ENCODE measurements at places on chromosomes 1 and 21. TPM values are rescaled to one million over a fixed set of nuclear protein-coding genes. Genes with fewer than 3 reads are reported as not detected.

The GJA8 gene
- not detected for total RNA-seq

GRCh38 chr1:231207437-231207836 lies 33.6 kb upstream of the GNPAT start:
- no peaks in the 10 kb centered on the region for H3K36me3 ChIP-seq
- no peak overlapping the region for H3K4me3 ChIP-seq
- H3K27ac ChIP-seq, result no peak overlapping the region

DNA sequence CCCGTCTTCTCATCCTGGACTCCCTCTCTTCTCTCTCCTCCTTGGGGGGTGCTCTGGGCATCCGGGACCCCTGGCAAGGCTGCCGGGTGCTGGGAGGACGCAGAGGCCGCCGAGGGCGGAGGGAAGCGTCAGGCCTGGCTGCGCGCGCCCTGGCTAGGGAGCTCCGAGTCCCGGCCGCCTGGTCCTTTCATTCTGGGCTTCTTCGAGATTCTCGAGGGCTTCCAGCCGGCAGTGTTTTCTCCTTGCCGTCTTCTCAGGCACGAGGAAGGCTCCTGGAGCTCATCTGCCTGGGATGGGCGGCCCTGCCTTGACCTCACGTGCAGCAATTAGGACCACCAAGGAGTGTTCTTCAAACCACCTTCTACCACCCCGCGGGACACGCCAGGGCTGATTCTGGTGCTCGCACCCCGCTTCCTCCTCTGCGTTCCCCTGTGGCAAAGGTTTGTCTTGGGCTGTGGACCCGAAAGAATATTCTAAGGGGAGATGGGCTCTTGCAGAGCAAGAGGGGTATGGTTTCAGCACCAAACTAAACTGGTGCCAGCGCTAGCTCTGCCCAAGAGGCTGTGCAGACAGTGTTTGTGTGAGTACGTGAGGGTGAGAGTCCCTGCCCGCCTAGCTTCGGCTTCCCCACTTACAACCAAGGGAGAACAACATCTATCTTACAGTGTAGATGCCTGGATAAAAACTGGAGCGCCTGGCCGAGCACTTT lies 36.5 kb downstream of the PIK3CD start:
- H3K4me1 ChIP-seq, result peaks cover 8% of the 10 kb centered on the region
- peaks cover 2% of the 10 kb centered on the region for H3K36me3 ChIP-seq
- H3K27me3 ChIP-seq, result peaks cover 34% of the 10 kb centered on the region
- H3K27ac ChIP-seq, result peak overlapping the region; percentile 7
- peak; percentile 14 for DNase-seq

DNA sequence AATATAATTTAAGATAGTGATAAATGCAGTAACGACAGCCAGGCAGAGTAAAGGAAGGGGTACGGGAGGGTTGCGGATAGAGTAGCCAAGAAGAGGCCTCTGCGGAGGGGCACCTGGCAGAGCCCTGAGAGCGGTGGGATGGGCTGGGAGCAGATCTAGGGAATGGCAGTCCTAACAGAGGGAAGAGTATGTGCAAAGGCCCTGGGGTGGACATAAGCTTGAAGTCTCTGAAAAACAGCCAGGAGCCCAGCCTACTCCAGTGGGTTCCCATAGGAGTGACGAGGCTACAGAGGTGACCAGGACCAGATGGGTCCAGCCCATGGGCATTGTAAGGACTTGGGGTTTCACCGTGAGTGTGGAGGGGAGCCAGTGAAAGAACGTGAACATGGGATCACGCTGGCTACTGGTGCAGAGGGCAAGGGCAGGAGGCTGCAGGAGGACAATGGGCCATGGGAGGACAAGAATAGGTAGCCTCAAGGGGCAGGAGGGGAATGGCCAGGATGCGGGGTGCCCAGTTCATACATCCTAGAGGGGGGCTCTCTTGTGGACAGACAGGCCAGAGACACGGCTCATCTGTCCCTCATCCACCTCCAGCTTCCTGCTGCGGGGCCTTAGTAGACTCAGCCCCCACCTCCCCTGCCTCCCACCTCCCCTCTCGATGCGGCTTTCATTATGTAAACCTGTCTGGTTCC lies 185.7 kb upstream of the VAMP3 start:
- H3K4me3 ChIP-seq, result no peak overlapping the region
- no peaks in the 10 kb centered on the region for H3K36me3 ChIP-seq
- H3K4me1 ChIP-seq, result peaks cover 2% of the 10 kb centered on the region
- no peak for DNase-seq
- peaks cover 27% of the 10 kb centered on the region for H3K27me3 ChIP-seq
- no peak overlapping the region for H3K27ac ChIP-seq

- H3K36me3 ChIP-seq, result no peaks in the 10 kb centered on the region
- H3K4me1 ChIP-seq, result peaks cover 6% of the 10 kb centered on the region
- peaks cover 3% of the 10 kb centered on the region for H3K27me3 ChIP-seq
- no peak for DNase-seq
- no peak overlapping the region for H3K27ac ChIP-seq
Measured at GRCh38 chr21:34996304-34997101, 52.6 kb downstream of the RUNX1 start.

DNA sequence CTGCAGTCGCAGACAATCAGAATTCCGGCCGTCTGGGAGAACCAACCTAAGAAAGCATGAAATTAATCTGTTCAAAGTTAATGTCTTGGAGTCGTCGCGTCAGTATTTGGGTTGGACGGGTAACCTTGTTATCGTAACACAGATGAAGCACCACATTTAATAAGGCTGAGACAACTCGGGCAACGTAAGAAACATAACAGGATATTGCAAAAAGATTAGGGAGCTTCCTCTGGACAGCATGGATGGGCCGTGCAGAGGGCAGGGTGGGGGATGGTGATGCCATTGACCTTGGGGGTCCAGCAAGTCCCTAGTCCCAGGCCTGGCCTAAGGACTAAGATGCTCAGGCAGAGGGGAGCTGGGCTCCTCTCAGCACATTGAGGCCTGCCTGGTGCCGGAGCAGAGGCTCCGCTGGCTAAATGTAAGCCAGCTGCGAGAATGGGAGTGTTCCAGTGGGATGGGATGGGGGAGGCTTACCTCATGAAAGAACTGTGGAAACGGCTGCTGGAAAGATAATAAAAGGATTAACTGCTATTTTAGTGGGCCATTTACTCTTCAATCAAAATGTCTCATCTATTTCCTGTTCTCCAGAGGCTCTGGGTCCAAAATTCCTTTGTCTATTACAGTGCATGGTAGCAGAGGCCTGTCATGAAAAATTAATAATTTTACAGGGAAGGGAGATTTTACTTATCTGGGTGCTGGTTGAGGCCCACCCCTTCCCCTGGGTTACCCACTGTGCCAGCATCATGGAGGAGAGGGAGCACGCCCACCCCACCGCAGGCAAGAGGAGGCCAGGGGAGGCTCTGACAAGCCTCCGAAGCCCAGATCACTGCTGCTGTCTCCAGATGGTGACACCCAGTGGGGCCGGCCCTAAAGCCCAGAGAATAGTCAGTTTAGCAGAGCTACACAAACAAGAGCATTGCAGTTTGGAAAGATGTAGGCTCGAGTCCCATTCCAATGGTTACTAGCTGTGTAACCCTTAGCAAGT lies 131.6 kb downstream of the DMRTB1 start:
- H3K27ac ChIP-seq, result no peak overlapping the region
- H3K4me3 ChIP-seq, result no peak overlapping the region
- no peaks in the 10 kb centered on the region for H3K36me3 ChIP-seq
- peaks cover 4% of the 10 kb centered on the region for H3K4me1 ChIP-seq
- DNase-seq, result no peak

GRCh38 chr1:78047631-78048030 lies 1.9 kb downstream of the GIPC2 start:
- peak overlapping the region; percentile 54 for H3K4me3 ChIP-seq
- H3K36me3 ChIP-seq, result no peaks in the 10 kb centered on the region
- H3K27me3 ChIP-seq, result peaks cover 18% of the 10 kb centered on the region
- no peak for DNase-seq

DNA sequence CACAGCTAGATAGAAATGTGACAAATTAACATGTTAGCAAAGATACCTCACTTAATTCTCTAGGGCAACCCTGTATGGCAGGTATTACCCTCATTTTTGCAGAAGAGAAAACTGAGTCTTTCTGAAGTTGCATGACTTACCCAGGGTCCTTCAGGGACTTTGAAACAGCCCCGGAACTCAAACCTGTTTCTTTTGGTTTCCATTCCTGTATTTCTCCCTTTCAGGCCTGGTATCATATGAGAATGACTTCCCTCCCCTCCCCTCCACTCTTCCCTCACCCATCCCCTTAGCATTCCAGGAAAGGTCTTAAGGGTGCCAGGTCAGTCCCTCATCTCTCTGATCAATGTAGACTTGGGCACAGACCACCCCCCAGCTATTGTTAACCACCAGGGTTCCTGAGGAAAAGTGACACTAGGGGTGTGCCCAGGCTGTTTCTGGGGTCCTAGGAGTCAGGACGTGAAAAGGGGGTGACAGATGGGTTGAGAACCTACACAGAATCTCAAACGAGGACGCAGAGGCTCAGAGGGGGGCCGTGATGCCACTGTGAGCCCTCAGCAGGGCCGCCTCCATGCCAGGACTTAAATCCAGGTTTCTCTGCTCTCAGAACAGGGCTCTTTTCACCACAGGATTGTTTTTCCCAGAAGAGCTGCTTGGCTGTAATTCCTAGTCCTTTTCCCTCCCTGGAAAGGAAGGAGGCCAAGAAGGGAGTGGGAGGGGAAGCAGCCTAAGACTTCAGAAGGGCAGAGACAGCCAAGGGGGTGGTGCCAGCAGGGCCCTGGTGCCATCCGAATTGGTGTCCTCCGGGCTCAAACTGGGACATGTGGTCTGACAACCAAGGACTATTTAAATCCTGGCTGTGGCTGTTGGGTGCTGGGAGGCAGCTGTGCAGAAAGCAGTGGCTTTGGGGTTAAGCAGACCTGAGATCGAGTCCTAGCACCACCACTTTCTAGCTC lies 2.1 kb upstream of the WASF2 start:
- no peak overlapping the region for H3K27ac ChIP-seq
- H3K4me3 ChIP-seq, result no peak overlapping the region
- peaks cover 16% of the 10 kb centered on the region for H3K4me1 ChIP-seq
- peaks cover 3% of the 10 kb centered on the region for H3K27me3 ChIP-seq
- no peaks in the 10 kb centered on the region for H3K36me3 ChIP-seq
- DNase-seq, result no peak

- peak overlapping the region; percentile 85 for H3K27ac ChIP-seq
- H3K4me3 ChIP-seq, result no peak overlapping the region
- H3K27me3 ChIP-seq, result no peaks in the 10 kb centered on the region
Measured at GRCh38 chr1:212814537-212815334, 23.0 kb downstream of the TATDN3 start.

DNA sequence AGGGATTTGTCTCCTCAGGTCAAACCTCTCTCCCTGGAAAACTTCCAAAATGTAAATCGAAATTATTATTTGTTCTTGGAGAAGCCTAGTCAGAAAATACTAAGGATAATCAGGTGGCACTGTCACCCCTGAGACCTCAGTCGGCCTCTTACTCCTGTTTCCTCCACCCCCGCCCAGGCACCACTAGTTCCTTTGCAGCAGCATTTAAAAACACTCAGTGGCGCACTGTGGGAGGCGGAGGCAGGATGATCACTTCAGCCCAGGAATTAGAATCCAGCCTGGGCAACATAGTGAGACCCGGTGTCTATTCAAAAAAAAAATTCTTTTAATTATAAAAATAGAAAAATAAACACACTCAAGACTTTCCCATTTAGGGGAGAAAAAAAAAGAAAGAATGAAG lies 18.0 kb upstream of the IFNAR2 start:
- peaks cover 2% of the 10 kb centered on the region for H3K36me3 ChIP-seq
- DNase-seq, result no peak
- peaks cover 6% of the 10 kb centered on the region for H3K4me1 ChIP-seq
- no peak overlapping the region for H3K27ac ChIP-seq

- H3K27ac ChIP-seq, result no peak overlapping the region
- no peak for DNase-seq
- H3K4me1 ChIP-seq, result peaks cover 8% of the 10 kb centered on the region
- no peaks in the 10 kb centered on the region for H3K36me3 ChIP-seq
- H3K4me3 ChIP-seq, result peak overlapping the region; percentile 94
Measured at GRCh38 chr1:26034504-26035202, 11.3 kb downstream of the SLC30A2 start.

DNA sequence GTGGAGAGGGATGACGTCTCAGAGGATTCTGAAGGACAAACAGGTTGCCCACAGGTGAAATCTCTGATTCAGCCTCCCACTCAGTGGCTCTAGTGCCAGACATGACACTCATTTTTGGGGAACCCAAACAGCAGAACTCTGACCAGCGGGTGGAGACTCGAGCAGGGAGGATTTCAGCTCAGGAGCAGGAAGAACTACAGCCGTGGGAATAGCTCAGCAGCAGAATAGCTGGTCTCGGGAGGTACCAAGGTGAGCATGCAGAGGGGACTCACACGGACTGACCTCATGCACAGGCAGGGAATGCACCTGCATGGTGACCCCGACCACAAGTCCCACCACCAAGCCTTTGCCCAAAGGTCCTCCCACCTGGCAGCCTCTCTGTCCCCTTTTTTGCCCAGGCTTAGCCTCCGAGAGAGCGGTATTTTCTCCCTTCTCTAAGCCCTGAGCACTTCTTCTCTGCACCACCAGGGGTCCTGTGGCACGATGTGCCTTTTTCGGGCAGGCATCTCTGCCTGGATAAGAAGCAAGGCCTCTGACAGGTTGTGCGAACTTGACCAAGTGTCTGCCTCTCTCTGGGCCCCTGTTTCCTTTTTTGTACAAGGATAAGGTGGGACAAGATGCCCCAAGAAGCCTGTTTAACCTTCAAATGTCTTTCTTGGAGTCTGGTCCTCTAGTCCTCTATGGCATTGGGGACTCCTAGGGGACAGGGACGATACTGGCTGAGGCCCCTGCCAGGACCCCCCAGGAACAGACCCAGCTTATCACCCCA lies 8.8 kb upstream of the FGR start:
- H3K4me3 ChIP-seq, result no peak overlapping the region
- no peak overlapping the region for H3K27ac ChIP-seq
- no peaks in the 10 kb centered on the region for H3K4me1 ChIP-seq
- no peaks in the 10 kb centered on the region for H3K36me3 ChIP-seq

The PYHIN1 gene
- total RNA-seq, result not detected

- H3K4me3 ChIP-seq, result no peak overlapping the region
- peaks cover 4% of the 10 kb centered on the region for H3K27me3 ChIP-seq
- no peak for DNase-seq
- no peak overlapping the region for H3K27ac ChIP-seq
Measured at GRCh38 chr1:31163866-31164265, 75.8 kb downstream of the NKAIN1 start.

The LCE1E gene
- total RNA-seq, result not detected

- DNase-seq, result no peak
- H3K36me3 ChIP-seq, result no peaks in the 10 kb centered on the region
- peak overlapping the region; percentile 85 for H3K27ac ChIP-seq
- peaks cover 37% of the 10 kb centered on the region for H3K4me1 ChIP-seq
- no peaks in the 10 kb centered on the region for H3K27me3 ChIP-seq
Measured at GRCh38 chr1:165254376-165254775, 102.1 kb downstream of the LMX1A start.

- H3K27me3 ChIP-seq, result peaks cover 75% of the 10 kb centered on the region
- peak within 1 kb of the TSS; percentile 78 for H3K4me3 ChIP-seq
- H3K36me3 ChIP-seq, result no peaks in the 10 kb centered on the region
- peak; percentile 40 for DNase-seq
- peak within 1 kb of the TSS; percentile 2 for H3K27ac ChIP-seq
- H3K4me1 ChIP-seq, result peaks cover 10% of the 10 kb centered on the region
Measured at GRCh38 chr1:166975361-166976129, at the start of gene ILDR2. TSS of gene ILDR2 (minus strand) at chr1:166975540. CDS start at chr1:166975268, 272 bp downstream.

DNA sequence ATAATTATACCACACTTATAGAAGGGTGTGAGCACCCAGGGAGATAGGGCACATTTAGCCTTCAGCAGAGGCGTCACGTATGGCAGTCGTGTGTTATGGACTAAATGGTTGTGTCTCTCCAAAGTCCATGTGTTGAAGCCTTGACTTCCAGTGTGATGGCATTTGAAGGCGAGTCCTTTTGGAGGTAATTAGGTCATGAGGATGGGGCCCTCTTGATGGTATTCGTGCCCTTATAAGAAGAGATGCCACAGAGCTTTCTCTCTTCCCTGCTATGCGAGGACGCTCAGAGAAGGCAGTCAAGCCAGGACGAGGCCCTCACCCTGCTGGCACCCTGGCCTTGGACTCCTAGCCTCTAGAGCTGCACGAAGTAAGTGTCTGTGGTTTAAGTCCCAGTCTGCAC lies 375.0 kb upstream of the C1orf174 start:
- H3K4me1 ChIP-seq, result peaks cover 8% of the 10 kb centered on the region
- H3K36me3 ChIP-seq, result no peaks in the 10 kb centered on the region
- no peak overlapping the region for H3K27ac ChIP-seq

All from progenitor cell of endocrine pancreas (in vitro differentiated cells).